Left kidney (tissue), 8 donors: ENCODE measurements at places on chromosomes 2 and 18. TPM values are rescaled to one million over a fixed set of nuclear protein-coding genes. Genes with fewer than 3 reads are reported as not detected.

Gene NTSR2
- polyA plus RNA-seq, result not detected

GRCh38 chr18:12027046-12027445, 45.7 kb downstream of the IMPA2 start:
- no peak for DNase-seq

GRCh38 chr18:27921904-27922751, 254.8 kb downstream of the CDH2 start:
- peak; percentile 2 for DNase-seq

DNA sequence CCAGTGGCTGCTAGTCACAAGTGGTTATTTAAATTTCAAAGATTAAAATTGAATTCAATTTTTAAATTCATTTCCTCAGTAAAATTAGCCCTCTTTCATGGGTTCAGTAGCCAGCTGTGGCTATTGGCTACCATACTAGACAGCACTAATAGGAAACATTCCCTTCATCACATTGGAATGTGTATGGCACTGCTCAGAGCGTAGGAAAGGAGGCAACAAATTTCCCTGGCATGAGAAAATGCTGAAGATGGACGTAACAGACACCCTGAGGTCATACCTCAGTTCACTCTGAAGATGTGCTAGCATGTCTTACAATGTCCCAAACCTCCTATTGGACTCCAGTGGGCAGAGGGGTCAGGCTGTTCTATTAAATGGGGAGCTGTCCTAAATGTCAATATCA, 96.4 kb downstream of the C1QL2 start:
- no peak for DNase-seq

Gene MC2R
- not detected for polyA plus RNA-seq

GRCh38 chr2:239828192-239828972, 196.8 kb downstream of the NDUFA10 start:
- DNase-seq, result no peak

Gene HOXD9
- polyA plus RNA-seq, result 84.0 TPM

Gene MROH2A
- 0.28 TPM for polyA plus RNA-seq

DNA sequence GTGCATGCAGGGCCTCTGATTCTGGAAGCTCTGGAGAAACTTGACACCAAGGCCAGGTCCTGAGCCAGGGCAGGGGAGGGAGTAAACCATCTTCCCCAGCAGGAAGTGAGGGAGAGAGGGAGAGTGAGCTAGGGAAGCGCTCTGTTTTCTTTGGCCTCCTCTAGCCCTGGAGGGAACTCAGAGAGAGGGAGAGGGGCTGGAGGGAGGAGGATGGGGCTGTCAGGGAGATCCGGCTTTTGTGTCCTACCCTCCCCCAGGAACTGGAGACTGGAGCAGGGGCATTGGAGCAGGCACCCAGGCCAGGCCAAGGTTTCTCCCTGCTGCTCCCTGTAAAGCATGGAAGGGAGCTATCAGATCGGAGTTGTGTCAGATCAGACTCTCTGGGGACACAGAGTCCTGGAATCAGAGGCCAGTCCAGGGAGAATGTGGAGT, 22.7 kb upstream of the PKDCC start:
- peak; percentile 87 for DNase-seq
